ENCODE measurements at places on chromosomes 3 and 15.

DNA sequence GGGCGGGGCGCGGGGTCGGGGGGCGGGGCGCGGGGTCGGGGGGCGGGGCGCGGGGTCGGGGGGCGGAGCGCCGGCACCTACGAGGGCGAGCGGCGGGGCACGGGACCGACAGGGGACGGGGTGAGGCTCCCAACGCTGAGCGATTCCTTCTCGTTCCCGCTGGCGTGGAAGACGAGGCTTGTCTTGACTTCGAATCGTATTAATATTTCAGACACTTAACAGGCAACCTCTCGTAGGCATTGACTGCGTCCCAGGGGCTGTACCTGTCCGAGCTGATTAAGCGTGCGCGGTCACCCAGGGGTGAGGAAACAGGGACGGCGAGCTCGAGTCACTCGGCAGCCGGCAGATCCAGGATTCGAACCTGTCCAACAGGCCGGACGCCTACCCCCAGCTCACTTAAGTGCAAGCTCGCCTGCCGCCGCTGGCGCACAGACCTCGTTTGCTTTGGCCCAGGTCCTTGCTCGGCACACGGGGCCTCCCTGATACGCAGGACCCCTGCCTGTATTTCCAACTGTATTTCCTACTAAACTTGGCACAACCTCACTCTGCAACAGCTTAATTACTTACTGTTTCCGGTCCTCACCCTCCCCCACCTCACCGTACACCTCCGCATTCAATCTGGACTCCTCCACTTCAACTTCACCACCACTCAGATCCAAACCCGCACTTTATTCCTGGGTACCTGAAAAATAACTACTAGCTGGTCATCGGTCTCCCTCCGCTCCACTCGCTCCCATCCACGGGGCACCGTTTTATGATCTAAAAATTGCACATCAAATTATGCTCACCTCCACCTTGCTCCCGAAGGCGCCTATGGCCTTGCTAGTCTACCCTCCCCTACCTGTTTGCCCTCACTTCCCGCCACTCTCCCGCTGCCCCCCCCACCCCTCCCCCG lies 722 bp upstream of the ZXDC start:
- DNase-seq, result peak; percentile 82

DNA sequence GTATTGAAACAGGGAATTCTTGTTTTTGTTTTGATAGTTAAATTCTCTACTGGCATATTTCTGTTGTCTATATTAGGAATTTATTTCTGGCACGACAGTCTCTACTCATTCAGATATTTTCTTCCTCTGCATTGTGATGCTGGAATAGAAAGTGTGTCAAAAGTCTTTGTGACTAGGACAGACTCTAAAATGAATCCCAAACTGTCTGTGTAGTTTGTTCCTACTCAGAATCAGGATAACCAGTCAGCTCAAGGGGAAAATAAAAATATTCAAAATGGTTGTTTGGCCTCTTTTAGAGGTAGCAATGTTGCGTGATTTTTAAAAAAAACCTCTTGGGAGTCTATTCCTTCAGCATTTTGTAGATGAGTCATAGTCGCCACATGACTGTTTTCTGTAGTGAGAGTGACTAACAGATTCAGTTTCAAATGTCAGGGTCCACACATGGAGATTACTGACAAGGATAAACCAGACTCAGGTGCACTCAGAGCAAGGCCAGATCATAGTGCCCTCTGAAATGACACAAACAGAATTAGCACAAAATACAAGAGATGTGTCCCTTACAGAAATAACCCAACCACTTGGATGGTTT lies 13.1 kb downstream of the SLC7A14 start:
- no peak for DNase-seq

- DNase-seq, result no peak
Observed at GRCh38 chr3:62718011-62718410, 157.2 kb downstream of the CADPS start.

DNA sequence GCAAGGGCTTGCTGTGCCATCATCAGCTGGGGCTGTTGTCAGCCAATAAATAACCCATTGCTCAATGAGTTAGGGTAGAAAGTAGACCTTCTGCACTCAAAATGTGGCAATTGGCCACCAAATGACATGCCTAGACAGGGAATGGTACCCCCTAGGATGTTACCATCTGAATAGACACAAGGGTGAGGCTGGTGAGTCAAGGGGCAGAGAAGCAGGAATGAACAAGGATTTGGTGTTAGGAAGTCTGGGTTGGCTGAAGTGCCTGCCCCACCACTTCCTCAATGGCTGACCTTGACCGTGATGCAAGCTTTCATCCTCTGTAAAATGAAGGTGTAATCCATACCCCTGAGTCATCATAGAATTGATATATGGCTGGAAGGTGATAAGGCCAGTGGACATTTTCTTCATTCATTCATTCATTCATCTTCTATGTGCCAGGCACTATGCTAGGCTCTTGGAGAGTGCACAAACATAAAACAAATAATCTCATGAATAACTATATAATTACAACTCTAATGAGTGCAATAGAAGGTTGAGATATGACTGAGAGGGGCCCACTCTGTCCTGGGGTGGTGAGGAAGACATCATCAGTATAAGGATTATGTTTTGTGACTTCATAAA lies 4.4 kb upstream of the CA12 start:
- no peak for DNase-seq

DNA sequence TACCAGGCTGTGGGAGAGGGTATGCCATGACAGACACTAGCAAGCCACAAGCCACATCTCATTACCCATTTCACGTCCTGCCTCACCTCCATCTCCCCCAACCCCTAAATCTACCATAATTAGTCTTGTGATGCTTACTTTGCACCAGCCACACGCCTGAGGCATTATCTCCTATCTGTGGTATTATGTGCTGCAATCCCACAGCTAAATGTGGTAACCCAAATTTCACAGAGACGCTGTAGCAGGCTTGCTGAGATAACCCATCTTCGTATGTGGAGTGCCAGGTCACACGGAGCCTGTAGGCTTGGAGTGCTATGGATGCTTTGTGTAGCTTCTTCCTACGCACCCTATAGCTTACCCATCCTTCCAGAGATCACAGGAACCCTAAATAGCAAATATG lies 256.7 kb upstream of the KCNH8 start:
- DNase-seq, result no peak

- DNase-seq, result no peak
Observed at GRCh38 chr15:76983590-76984375, 11.1 kb upstream of the PSTPIP1 start.

- DNase-seq, result no peak
Observed at GRCh38 chr15:69999392-70000085, 98.2 kb downstream of the TLE3 start.

- DNase-seq, result no peak
Observed at GRCh38 chr3:125165189-125165947, 47.2 kb downstream of the SLC12A8 start.

GRCh38 chr3:44890258-44890657 lies 15.8 kb downstream of the TGM4 start:
- no peak for DNase-seq

- DNase-seq, result no peak
Observed at GRCh38 chr15:60390871-60391501, 6.8 kb downstream of the ANXA2 start.

DNA sequence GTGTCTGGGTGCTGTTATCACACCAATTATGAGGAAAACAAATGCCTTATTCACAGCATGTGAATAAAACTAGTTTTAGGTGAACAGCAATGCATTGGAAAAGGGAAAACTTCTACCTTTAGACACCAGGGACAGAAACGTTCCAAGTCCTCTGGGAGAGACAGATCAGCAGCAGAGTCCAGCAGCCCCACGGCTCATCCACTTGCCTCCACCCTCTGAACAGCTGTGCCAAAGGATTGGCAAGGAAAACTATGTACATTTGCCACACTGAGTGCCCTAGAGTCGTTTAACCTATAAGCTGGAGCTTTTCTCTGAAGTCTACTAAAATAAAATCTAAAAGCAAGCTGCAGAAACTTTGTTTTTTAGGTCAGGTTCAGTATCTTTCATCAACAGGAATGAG lies 107.7 kb upstream of the EIF1B start:
- DNase-seq, result no peak

DNA sequence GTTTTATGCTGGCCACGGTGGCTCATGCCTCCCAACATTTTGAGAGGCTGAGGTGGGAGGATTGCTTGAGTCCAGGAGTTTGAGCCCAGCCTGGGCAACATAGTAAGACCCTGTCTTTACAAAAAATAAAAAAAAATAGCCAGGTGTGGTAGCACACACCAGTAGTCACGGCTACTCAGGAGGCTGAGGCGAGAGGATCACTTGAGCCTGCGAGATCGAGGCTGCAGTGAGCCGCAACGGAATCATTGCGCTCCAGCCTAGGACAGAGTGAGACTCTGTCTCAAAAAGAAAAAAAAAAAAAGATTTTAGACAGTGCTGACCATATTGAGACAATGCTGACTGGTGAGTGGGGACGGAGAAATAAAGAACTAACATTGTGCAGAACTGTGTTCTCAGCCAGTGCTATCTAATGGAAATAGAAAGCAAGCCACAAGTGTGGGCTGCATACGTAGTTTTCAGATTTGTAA lies 67.2 kb downstream of the ST6GAL1 start:
- DNase-seq, result no peak

GRCh38 chr15:36594556-36595090 lies 15.2 kb downstream of the CDIN1 start:
- DNase-seq, result no peak

GRCh38 chr3:29642393-29643033 lies 361.6 kb downstream of the RBMS3 start:
- DNase-seq, result no peak

DNA sequence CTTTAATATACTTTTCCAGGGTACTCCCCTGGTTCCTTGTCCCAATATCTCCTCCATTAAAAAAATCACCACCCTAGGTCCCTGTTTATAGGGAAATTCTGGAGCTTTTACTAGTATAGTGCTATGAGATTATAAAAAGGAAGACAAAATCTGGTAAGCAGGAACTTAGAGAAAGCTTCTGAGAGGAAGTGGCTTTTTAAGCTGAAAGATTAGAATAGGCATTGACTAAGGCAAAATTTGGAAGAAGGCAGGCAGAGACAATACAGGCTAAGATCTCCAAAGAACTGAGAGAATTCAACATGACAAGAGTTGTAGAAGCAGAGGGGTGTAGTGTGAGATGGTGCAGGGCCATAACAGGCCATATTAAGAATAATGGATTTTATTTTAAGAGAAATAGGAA lies 25.8 kb downstream of the SGO1 start:
- DNase-seq, result no peak

GRCh38 chr3:32431481-32431880 lies 39.8 kb downstream of the CMTM7 start:
- no peak for DNase-seq

DNA sequence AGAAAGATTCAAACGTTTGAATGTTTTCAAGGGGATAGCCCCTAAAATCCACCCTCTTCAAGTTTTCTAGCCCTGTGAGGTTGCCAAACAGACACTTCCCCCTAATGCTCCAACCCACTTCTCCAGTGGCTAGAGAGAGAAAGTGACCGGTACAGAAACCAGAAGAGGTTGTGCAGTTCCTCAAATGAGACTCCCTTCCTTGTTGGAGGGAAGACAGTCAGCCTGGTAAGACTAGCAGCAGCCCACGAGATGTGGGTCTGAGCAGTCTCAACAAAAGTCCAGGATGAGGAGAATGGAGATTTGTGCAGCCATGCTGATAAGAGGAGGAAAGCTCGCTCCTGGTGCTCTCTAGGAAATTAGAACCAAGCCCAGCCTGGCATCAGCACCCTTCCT lies 222.8 kb upstream of the TPRG1 start:
- DNase-seq, result no peak

GRCh38 chr3:3771567-3771966 lies 27.7 kb upstream of the LRRN1 start:
- no peak for DNase-seq

DNA sequence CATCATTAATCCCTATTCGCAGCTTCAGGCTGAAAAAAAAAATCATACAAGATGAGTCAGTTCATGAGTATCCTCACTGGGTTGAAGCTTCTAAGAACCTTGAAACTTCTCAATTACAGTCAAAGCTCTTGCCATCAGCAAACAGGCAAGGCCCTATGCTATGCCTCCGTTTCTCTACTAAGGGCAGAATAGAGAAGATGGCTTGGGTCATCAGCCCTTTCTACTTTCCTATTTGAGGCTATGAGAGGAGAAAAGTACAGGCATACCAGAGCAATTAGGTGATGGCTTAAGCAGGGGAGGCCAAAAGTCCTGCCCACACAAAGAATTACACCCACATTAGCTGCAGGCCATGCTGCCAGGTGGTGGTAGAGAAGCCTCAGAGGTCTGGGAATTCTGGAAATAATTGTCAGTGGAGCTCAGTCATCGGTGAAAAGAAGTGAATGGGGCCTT lies 89.0 kb downstream of the MRPL46 start:
- no peak for DNase-seq

DNA sequence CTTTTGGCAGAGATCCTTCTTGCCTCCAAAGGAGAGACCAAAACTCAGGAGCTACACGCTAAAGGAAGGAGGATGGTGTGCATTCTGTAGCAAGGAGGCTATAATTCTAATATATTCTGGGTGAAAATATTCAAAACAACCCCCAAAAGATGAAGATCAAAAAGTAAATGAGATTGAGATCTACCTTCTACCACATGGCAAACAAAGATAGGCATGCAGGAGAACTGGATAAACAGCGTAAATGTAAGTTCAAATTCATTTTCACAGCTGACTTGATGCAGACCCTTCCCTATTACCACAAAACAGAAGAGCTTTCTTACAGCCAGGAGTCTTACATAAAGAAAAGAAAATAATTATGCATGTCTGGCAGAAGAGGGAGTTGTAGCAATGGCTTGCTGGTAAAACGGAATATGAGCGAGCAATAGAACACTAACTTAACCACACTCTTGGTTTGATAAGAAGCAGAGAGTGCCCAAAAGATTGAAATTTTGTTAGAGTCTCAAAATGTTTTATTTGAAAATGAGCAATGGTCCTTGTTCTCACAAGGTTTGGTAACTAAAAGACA lies 272.7 kb downstream of the MECOM start:
- DNase-seq, result peak; percentile 43

DNA sequence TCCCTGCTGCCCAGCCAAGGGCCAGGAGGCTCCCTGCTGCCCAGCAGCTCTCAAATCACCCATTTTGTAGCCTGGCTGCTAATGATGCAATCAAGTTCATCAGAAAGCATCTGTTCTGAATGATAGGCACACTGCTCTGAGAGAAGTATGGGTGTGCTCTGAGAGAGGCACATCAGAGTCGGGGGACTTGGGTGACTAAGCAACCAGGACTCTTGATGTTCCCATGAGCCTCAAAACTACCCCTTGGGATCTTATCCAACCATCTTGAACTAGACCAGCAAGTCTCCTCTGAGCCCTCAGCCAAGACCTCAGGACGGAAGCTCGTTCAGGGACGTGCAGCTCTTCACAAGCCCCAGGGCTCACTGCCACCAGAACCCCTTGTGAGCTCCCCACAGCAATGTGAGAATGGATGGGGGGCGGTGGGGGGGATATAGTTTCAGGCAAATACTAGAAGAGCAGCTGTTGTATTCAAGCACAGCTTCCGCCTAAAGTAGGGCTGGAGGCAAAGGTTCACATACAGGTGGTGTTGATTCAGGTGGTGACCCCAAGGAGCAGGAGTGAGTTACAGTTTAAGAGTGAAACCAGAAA lies 52.2 kb upstream of the HES1 start:
- no peak for DNase-seq

- DNase-seq, result no peak
Observed at GRCh38 chr3:145812391-145812790, 348.6 kb downstream of the PLOD2 start.
